ENCODE measurements at places on chromosomes 2 and 18.

DNA sequence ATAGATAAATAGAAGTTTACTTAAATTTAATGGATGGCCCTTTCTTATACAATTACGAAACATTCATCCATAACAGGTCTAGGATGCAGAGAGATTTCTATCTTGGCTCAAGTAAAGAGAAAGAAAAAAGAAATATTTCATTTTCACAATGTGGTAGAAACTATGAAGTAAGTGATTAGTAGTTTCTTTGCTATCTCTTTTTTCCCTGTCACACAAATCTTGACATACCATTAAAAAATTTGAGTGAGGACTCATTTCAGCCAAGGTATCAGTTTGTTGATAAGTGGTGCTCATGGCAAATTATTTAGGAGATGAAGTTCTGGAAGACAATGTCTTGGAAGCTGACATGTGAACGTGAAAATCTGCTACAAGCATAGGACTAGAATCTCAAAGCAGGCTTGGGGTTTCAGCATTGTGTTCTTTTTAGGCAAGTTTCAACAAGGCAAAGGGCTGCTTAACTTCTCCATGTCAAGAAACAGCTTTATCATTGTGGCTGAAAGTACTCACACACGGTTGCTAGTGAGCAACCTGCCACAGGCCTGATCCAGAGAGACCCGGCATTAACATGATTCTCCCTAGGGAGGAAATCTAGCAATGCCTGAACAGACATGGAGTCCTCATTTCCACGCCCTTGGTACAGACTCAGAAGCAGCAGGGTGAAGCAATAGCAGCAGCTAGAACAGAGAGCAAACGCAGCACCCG lies 414.6 kb downstream of the DLGAP1 start:
- DNase-seq, result no peak

DNA sequence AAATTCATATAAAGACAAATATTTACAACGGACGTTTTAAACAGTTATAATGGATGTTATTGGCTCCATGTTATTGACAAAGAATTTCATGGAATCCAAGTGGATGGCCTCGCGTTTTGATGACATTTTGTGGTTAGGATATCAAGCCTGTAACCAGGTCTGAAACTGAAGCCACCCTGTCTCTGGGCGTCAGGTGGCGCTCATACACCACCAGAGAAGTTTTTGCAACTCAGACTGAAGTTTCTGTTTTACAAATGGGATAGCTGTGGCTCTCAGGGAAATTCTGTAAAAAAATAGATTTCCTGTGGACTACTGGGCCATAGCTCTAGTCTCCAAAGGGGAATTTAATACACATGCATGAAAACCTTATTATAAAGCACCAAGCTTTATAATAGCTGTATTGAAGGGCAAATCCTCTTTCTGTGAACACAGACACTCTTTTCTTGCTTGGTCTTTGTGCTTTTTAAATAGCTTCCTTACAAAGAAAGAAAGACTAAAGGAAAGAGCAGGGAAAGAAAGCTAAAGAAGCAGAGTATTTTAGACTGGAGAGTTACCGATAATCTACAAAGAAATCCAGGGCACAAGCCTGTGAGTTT lies 86.7 kb downstream of the C18orf54 start:
- no peak for DNase-seq

GRCh38 chr2:46171996-46172546 lies 125.1 kb upstream of the EPAS1 start:
- DNase-seq, result no peak

DNA sequence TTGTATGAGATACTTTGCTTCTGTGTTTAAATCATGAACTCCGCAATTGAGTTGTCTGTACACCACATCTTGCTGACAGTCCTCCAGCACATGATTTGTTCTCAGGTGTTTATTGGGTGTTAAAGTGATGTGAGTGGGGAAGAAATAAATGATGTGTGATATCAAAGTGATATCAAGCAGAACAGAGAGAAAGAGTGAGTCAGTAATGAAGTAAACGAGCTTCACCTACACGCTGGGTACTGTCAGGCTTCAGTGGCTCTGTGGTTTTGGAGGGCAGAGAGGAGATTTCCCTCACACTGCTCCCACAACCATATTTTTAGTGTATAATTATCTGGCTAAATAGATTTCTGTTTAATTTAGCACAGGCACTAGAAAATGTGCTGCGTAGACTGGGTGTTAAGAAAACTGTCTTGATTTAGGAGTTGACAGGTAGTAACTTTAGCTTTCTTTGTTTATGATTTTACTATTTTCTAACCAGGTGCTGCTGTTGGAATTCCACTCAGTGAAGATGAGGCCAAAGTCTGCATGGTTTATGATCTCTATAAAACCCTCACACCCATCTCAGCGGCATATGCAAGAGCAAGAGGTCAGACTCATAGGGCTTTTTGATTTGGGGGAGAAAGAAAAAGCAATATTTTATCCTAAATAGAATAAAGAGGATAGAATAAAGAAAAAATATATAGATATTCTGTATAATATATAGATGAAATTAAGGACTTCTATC lies 21.2 kb downstream of the ATIC start:
- DNase-seq, result no peak

- DNase-seq, result no peak
Observed at GRCh38 chr2:61604433-61604832, 66.3 kb upstream of the XPO1 start.

All from activated naive CD8-positive, alpha-beta T cell treated with anti-CD3 and anti-CD28 coated beads, Interleukin-2, amount 50 U/mL, for 16 hours (primary cell).